ENCODE measurements at places on chromosomes 13 and 19. TPM values are rescaled to one million over a fixed set of nuclear protein-coding genes. Genes with fewer than 3 reads are reported as not detected.

Gene ZIC2
- not detected for total RNA-seq

Gene BRSK1
- total RNA-seq, result 13.8 TPM

Gene CACNG7
- total RNA-seq, result not detected

Gene SYT3
- total RNA-seq, result 0.66 TPM

Gene SERP2
- total RNA-seq, result 7.7 TPM

Gene FRY
- total RNA-seq, result 118 TPM

Gene OR10H4
- not detected for total RNA-seq

Gene SEMA6B
- 5.7 TPM for total RNA-seq

Gene VSTM2B
- total RNA-seq, result not detected

Gene BCL2L12
- total RNA-seq, result 4.8 TPM

Data from sigmoid colon (tissue), 7 donors.